ENCODE measurements at places on chromosomes 7 and 10.

DNA sequence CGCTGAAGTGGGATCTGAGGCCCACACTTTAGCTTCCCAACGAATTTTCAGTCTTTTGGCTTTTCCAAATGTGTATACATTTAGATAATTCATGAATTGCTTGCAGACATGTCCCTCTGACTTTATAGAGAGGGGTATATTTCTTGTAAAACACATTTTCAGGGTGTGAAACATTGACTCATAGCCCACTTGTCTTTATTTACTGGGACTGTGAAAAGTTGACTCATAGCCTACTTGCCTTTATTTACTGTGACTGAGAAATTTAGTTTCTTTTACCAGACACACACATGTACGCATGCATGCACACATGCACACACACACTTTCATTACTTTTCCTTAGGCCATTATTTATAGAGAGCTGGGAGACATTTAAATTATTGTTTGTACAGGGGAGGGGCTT is 79.1 kb downstream of the VTI1A start:
- DNase-seq: no peak

- DNase-seq: no peak
Measured at GRCh38 chr10:90437452-90437851, 420.4 kb downstream of the HTR7 start.

DNA sequence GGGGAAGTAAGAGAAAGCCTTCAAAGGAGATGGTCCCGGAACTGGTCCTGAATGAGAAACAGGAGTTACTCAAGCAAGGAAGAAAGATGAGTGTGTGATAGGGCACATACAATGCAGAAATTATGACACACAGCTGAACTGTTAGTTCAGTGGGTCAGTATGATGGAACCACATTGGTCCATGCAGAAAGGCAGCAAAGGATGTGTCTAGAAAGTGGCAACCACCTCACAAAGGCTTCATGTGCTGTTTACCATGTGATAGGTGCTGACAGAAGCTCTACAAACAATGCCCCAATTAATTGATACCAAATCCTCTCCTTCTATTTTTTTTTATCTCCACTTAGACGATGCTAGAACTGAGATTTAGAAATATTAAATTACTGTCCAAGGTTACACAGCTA is 258.3 kb downstream of the RELN start:
- no peak for DNase-seq

- no peak for DNase-seq
Measured at GRCh38 chr7:108653526-108653925, 83.9 kb downstream of the DNAJB9 start.

GRCh38 chr7:11591055-11591633 is 240.9 kb downstream of the THSD7A start:
- DNase-seq: no peak

DNA sequence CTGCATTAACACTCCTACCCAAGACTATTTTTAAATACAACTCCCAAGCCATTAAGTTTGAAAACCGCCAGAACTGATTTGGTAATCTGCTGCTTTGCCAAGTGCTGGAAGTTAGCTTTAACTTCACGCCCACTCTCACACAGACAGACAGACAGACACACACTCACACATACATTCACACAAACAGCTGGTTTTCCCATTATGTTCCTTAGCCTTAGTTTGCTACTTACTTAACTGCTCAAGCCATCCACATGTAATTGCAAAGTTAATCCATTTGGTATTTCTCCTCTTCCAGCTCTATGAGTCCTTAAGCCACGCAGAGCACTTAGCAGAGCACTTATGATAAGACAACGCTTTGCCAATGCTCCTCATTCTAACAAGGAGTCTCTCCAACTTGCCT is 8.3 kb downstream of the COBL start:
- DNase-seq: no peak

- DNase-seq: peak; percentile 64
Measured at GRCh38 chr10:114499630-114500190, 95.4 kb upstream of the AFAP1L2 start.

DNA sequence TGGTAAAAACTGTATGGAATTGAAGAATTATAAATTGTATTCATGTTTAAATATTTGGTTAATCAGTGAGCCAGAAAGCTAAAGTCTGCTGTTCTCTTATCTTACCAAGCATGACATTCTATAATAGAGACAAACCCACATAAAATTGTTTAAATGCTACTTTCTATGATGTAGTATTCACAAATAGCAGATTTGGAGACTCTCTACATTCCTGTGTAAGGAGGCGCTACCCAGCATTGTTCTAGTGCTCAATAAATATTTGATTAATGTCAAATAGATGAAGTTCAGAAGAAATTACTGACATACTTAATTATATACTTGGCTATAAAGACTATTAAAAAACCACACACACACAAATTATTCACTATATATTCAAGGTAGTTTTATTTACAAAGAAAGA is 49.8 kb downstream of the DOCK4 start:
- no peak for DNase-seq

- DNase-seq: no peak
Measured at GRCh38 chr7:70132226-70132851, 534.1 kb downstream of the AUTS2 start.

- DNase-seq: no peak
Measured at GRCh38 chr10:79944428-79945395, 4.2 kb downstream of the SFTPD start.

- peak; percentile 94 for DNase-seq
Measured at GRCh38 chr7:141072548-141073172, 1.2 kb upstream of the TMEM178B start.

GRCh38 chr7:40232242-40232893 is 97.6 kb downstream of the SUGCT start:
- DNase-seq: peak; percentile 55

GRCh38 chr10:119395280-119396007 is 147.1 kb downstream of the RGS10 start:
- no peak for DNase-seq

DNA sequence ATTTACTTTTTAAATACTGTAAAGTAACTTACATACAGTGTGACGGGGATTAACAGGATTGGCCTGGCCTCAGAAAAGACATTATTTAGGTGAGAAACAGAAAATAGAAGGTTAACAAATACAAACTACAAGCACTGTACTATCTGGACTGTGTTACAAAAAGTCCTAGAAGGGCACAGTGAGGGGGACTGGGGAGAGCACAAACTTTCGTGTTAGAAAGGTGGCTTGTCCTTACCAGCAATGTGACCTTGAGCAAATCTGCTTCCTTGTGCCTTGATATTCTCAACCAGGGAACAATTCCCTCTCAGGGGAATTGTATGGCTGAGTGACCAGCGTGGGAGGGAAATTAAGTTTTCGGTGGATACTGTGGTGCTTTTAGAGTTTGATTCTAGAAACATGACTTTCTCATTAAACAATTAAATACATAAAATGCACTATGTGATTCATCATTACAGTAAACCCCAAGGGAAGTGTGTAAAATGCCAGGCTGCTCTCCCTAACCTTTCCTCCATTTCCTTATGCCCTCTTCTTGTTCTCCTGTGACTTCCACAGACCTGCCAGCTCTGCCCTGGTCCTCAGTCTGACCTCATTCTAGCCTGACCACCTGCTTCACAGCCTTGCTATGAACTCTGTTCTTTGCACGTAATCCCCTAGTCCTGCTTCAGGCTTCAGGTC is 57.7 kb downstream of the OSBPL3 start:
- DNase-seq: no peak

- no peak for DNase-seq
Measured at GRCh38 chr7:137388916-137389315, 45.4 kb upstream of the PTN start.

DNA sequence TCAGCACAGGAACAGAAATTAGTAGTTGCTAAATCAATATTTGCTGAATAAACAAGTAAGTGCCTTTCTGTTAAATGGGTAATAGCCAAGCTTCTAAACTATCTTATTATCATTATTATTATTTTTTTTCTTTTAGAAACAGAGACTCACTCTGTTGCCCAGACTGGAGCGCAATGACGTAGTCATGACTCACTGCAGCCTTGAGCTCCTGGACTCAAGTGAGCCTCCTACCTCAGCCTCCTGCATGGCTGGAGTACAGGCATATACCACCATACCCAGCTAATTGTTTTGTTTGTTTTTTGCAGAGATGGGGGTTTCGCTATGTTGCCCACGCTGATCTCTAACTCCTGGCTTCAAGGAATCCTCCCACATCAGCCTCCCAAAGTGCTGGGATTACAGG is 12.3 kb upstream of the ELN start:
- no peak for DNase-seq

- no peak for DNase-seq
Measured at GRCh38 chr10:94859086-94859485, 79.4 kb upstream of the CYP2C9 start.

GRCh38 chr10:118141471-118141870 is 94.7 kb upstream of the RAB11FIP2 start:
- DNase-seq: no peak

DNA sequence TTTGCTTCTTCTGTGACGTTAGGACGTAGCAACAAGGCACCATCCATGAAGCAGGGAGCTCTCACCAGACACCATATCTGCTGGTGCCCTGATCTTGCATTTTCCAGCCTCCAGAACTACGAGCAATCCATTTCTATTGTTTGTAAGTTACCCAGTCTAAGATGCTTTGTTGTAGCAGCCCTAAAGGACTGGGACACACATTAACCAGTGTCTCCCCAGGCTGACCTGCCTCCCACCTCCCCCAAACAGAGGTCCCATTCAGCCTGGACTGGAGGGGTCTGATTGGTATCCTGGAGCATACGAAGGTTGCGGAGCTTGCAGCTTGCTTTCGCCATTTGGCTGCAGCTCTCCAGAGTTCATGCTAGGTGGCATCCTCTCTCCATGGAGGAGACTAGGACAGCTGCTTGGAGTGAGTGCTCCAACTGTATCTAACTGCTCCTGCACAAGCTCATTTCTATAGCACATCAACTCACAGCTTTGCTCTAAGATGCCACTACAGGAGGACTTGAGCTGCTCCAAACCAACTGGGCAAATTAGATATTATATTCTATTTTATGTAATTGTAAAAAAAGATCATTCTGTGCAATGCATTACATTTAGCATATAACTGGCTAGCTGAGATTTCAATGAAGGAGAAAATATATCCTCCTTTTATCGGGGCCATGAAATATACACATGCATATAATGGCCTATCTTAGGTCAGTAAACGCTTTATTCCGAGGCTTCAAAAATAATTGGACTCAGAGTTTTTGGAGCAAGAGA is 8.0 kb upstream of the GRK5 start:
- DNase-seq: peak; percentile 90

- DNase-seq: no peak
Measured at GRCh38 chr7:66170309-66171231, 34.6 kb upstream of the TPST1 start.

DNA sequence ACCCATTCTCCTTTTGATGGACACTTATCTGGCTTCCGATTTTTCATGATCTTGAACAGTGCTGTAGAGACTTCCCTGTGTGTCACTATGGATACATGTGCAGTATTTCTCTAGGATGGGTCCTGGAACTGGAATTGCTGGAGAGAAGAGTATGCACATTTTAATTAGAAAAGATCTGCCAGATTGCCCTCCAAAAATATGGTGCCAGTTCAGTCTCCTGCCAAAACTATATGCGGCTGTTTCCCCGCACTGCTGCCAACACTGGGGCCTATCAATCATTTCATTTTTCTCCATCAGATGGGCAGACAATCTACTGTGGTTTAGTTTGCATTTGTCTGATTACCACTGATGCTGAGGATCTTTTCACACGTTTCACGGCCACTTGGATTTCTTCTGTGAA is 105.0 kb downstream of the SH2D4B start:
- DNase-seq: peak; percentile 10

DNA sequence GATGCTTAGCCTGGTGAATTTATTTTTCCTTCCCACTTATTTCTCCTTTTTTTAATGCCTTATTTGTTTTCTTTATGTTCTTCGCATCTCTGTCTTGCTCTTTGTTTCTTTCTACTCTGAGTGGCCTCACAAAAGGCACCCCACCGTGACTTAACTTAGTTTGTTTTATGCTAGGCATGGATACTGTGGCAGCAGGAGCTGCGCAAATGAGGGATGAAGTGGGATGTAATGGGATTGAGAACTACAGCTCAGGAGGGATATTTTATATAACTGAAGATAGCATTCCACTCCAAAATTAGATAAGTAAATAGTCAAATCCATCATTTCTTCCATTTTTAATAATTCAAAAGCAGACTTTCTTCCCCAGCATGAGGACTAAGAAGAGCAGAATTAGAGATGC is 1.7 kb upstream of the CACNA2D1 start:
- DNase-seq: peak; percentile 23

DNA sequence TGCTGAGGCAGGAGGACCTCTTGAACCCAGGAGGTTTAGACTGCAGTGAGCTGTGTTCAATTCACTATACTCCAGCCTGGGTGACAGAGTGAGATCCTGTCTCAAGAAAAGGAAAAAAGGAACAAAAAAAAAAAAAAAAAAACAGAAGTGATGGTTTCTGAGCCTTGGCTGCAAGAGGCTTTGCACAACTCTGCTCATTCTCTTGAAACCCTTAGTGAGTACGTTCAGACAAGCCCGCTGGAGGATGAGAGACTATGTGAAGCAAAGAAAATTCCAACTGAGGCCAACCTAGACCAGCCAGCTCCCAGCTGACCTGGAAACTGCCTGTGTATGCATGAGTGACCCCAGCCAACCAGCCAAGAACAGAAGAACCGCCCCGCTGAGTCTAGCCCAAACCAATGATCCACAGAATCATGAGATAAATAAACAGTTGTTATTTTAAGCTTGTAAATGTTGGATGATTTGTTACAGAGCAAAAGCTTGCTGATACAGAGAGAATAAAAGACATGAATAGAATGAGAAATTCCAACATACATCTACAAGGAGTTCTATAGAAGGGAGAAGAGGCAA is 50.6 kb upstream of the FZD9 start:
- DNase-seq: no peak

DNA sequence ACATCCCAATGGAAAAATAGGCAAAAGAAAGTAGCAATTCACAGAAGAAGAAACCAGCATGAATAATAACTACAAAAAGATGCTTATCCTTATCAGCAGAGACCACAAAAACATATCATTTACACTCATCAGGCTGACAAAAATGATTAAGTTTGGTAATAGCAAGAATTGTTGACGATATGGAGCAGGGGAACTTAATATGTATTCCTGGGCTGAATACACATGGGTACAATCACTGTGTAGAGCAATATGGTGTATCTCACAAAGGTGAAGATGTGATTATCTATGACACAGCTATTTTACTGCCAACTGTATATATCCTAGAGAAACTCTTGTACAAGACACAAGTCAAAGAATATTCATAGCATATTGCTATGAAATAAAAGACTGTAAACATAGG is 141.8 kb upstream of the NOBOX start:
- DNase-seq: no peak

DNA sequence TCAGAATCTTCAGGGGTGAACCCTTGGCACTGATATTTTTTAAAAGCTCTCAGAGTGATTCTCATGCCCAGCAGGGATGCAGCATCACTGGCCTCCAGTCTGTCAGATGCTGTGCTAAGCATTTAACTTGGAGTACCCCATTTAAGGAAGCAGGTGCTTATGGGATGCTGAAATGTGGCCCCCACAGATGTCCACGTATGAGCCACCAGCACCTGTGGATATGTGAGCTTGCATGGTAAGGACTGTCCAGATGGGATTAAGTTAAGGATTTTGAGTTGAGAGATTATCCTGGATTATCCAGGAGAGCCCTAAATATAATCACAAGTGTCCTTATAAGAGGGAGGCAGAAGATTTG is 17.7 kb downstream of the CHST3 start:
- DNase-seq: no peak

Measured in G401 (cell line).